ENCODE measurements at places on chromosomes 2 and 18.

- no peak for DNase-seq
Measured at GRCh38 chr18:59835605-59836379, 64.0 kb upstream of the PMAIP1 start.

DNA sequence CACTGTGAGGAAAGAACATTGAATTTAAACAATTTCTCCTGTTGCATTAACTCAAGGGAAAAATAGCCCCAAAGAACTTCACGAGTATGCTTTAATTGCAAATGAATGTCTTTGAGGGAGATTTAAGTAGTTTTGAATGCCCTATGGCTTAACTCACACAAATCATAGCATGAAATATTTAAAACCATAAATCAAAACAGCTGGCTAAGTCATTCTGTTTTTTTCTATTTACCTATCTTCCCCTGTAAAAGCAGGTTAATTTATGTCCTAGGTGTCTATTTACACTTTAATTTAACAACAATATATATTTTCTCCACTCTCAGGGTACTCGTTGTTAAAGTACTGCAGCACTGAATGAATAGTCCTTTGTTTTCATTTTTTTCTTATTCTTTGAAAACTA lies 118.8 kb upstream of the PIEZO2 start:
- DNase-seq: no peak

DNA sequence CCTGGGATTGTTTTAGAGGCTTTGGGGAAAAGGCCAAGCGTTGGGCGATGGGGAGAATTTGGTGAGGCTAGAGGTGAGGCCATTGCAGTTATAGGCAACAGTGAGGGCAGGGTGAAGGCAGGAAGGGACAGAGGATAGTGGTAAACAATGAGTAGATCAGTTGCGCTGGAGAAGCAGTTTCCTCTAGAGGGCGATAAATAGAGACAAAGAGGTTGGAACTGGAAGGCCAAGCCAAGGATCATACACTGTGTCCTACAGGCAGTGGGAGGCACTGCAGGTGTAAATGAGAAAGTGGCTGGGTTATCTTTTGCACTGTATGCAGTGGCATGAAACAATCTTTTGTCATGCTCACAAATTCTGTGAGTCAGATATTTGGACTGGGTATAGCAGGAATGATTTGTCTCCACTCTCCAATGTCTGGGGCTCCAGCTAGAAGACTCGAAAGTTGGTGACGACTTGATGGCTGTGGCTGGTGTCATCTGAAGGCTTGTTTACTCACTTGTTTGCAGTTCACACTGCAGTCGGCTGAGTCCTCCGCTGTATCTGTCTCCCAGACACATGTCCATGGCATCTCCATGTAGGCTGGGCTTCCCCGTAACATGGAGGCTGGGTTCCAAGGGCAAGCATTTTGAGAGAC lies 82.1 kb downstream of the TNP1 start:
- peak; percentile 56 for DNase-seq

DNA sequence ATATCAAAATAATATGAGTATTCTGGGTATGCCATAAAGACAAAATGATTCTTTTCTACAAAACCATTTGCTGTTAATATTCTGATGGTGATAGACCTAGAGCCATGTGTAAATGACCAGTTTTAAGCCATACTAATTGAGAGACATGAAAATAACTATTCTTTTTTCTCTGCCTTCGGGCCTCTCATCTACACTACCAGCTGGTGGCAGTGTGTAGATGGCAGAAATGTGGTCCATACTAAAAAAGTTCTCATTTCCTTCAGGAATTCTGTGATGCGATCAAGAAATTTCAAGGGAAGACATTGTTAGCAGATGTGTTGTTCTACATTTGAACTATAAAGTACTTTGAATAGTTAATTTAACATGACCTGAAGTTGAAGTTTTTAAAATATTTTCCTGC lies 485.2 kb downstream of the TRIB2 start:
- DNase-seq: no peak

GRCh38 chr2:158214431-158214830 lies 112.8 kb downstream of the UPP2 start:
- DNase-seq: no peak

DNA sequence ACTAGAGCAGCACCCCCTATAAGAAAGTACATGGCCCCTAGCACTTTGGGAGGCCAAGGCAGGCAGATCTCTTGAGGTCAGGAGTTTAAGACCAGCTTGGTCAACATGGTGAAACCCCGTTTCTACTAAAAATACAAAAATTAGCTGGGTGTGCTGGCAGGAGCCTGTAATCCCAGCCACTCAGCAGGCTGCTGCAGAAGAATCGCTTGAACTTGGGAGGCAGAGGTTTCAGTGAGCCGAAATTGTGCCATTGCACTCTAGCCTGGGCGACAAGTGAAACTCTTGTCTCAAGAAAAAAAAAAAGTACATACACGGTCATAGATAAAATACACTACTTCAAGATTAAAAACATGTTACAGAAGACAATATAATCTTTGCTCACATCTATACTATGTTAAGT lies 63.8 kb downstream of the RAPH1 start:
- DNase-seq: no peak

GRCh38 chr2:56084111-56084901 lies 99.5 kb upstream of the CCDC85A start:
- DNase-seq: no peak

GRCh38 chr2:146246002-146246735 lies 1598.7 kb upstream of the ACVR2A start:
- no peak for DNase-seq

- DNase-seq: no peak
Measured at GRCh38 chr2:241652722-241653121, 15.2 kb downstream of the ATG4B start.

DNA sequence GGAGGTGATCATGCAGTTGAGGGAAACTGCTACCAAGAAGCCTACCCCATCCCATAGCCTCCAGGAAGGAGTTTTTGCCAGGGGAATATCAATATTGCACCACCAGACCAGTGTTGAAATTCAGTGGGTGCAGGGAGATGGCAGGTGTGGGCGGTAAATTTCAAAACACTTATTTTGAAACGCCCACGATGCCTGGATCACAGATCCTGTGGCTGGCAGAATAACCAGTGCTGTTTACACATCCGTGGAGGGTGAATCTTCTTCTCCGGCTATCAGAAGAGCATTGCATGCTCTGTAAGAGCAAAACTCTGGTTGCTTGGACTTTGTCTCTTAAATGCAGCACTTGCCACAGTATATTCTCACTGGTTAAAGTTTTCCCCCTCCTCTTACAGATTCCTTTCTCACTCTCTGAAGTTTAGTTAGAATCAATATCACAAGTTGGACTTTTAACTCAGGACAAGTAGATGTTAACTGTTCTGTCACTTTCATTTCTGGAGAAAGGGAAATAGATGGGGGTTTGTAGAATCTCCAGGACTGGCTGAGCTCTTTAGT lies 70.5 kb upstream of the ZCCHC2 start:
- no peak for DNase-seq

DNA sequence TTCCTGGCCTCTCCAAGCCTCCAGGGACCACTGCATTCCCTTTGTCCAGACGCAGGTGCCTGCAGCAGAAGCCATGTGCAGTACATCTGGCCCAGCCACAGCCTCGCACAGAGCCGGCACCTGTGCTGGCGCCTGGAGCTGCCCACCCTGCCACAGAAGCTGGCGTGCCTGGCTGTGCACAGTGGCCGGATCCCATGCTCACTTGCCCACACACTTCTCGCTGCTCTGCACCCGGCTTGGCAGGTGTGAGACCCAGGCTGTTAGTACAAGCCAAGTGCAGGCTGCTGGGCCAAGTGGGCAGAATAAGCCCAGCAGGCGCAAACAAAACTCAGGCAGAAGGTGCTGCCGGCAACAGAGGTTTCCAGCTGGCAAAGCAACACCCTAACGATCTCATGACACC lies 124.5 kb upstream of the CCDC150 start:
- DNase-seq: no peak

DNA sequence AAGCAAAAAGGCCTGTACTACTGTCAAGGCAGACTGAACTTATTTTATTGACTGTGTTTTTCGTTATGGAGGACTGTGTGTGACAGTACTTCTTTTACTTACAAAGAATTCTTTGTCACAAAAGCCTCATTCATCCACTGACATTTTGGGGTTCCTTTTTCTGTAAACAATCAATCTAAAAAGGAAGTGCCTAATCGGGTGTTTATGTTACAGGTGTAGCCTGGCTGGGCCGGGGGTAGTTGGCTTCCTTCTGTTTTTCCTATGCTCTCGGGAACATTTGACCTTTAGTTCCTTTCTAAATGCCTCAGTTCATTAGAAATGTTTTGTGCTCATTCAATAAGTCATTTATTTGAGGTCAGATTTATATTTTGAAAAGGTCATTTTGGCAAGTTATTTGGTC lies 8.3 kb downstream of the ZCCHC2 start:
- no peak for DNase-seq

- no peak for DNase-seq
Measured at GRCh38 chr2:207801259-207801658, 31.6 kb upstream of the FZD5 start.

- DNase-seq: no peak
Measured at GRCh38 chr2:190417045-190417842, 9.1 kb downstream of the MFSD6 start.

GRCh38 chr2:167759531-167759930 lies 487.9 kb downstream of the STK39 start:
- no peak for DNase-seq

DNA sequence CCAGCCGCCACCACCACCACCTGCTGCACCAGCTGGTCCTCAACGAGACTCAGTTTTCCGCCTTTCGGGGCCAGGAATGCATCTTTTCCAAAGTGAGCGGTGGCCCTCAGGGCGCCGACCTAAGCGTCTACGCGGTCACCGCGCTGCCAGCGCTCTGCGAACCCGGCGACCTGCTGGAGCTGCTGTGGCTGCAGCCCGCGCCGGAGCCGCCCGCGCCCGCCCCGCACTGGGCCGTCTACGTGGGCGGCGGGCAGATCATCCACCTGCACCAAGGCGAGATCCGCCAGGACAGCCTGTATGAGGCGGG lies 1.6 kb downstream of the LRATD1 start:
- no peak for DNase-seq

- peak; percentile 59 for DNase-seq
Measured at GRCh38 chr2:54604871-54605270, 118.6 kb upstream of the EML6 start.

GRCh38 chr2:183375821-183376220 lies 251.6 kb downstream of the NUP35 start:
- no peak for DNase-seq

DNA sequence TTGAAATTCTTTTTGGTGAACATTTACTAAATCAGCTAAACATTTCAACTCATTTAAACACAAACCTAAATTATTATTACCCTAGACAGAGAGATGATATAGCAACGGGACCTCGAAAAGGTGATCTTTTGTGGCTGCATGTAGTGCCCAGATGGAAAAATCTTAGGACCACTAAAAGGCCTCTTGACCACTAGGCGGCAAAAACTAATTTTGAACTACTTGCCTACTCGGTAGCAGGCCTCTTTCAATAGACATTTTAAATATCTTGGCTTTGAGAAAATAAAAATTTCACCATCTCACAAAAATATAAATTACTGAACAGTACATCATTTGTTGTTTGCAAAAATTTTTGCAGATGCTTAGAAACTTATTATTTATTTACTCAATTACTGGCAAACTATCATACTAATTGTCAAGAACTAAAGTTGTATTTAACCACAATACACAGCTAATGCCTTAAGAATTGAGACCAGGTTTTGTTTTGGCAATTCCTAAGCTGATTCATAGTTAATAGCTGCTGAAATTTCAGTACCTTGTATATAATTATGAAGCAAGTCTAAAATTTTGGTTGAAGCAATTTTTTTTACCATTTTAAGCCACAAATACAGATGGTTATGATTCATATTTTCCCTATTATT lies 9.4 kb downstream of the COL3A1 start:
- no peak for DNase-seq

DNA sequence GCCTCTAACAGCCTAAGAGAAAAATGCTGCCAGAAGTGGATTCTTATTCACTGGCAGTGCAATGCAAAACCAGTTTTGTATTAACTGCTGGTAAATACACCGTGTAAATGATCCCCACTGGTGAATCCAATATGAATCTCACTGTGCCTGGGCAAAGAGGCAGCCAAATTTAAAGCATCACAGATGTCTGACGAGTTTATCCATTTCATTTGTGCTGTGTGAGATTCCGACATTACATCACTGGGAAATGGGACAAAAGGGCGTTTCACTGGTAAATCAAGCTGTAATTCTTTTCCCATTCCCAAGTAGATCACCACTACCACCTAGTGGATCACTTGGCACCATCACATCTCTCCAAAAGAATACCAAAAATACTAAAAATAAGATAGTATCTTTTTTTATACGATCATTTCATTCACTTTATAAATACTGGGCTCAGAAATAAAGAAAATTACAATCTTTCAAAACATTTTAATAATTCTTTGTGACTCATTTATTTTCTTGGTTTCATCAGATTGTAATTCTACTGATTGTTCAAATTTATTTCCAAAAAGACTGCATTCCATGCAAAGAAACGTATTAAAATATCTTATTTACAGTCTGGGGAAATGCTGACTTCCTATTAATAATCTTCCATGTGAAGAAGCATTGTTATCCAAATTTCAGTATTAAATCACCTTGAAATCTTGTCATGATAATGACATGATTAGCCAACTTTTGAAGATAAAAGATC lies 125.6 kb downstream of the GRB14 start:
- DNase-seq: peak; percentile 26

- peak; percentile 81 for DNase-seq
Measured at GRCh38 chr2:21042958-21043743, 722 bp downstream of the APOB start.

DNA sequence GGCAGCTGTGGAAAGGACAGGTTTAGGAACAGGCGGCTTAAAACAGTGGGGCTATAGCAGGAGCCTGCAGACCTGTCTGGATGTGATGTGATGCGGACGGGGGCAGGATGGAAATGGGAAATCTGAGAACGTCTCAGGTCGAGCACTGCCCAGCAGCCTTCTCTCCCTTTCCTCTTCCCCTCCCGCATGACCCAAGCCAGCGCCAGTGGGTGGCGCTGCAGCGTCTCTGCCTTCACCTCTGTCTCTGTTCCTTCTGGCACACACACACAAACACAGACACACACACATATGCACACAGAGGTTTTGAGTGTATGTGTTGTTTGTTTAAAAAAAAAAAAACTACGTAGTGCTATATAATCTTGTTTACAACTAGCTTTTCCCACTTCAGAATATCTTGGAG lies 82.0 kb upstream of the SLC66A3 start:
- DNase-seq: peak; percentile 74

DNA sequence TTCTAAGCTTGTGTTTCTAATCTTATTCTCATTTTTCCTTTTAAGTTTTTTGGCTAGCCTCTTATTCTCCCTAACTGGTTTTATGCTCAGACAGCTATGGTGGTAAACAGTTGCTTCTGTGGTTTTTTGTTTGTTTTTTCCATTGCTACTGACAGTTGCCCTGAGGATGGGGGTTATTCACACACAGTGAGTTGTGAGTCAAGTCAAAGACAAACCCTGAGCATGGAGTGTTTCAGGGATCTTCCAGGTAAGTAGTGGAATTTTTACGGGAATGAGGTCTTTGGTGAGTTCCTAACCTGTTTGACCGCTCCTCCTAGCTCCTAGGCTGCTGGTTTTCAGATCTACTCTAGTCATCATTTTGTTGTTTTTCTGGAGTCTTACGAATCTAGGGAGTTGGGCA lies 162.8 kb downstream of the ZNF407 start:
- DNase-seq: no peak

GRCh38 chr2:120231564-120231973 lies 8.4 kb upstream of the TMEM185B start:
- DNase-seq: no peak
